ENCODE measurements at places on chromosomes 11 and 22. TPM values are rescaled to one million over a fixed set of nuclear protein-coding genes. Genes with fewer than 3 reads are reported as not detected.

DNA sequence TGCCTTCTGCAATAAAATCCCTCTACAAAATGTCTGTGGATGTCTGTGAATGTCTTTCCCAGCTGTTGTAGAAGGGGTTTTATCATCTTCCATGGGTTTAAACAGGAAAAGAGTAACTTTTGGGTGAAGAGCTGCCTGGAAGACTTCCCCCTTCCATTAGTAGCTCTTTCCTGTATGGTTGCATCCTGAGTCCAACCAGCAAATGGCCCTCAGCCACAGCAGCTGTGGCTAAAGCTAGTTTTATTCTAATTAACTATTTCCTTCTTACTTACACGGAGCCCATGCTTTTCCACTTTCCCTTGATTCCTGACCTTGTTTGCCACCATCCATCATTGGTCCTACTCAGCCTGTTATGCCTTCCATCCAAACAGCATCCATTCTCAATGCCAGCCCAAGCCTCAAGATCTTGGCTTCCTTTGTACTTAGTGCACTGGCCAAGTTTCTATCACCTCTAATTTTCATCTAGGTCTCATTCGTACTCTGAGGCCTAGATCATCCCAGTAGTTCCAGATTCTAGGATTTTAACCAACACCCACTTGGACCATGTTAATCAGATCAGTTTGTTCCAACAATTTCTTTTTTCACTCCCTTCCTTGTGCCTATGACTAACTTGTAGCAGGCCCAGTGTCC is 41.5 kb upstream of the CADM1 start:
- peaks cover 10% of the 10 kb centered on the region for H3K4me1 ChIP-seq
- peaks cover 2% of the 10 kb centered on the region for H3K27me3 ChIP-seq
- H3K36me3 ChIP-seq = no peaks in the 10 kb centered on the region
- no peak overlapping the region for H3K4me3 ChIP-seq

DNA sequence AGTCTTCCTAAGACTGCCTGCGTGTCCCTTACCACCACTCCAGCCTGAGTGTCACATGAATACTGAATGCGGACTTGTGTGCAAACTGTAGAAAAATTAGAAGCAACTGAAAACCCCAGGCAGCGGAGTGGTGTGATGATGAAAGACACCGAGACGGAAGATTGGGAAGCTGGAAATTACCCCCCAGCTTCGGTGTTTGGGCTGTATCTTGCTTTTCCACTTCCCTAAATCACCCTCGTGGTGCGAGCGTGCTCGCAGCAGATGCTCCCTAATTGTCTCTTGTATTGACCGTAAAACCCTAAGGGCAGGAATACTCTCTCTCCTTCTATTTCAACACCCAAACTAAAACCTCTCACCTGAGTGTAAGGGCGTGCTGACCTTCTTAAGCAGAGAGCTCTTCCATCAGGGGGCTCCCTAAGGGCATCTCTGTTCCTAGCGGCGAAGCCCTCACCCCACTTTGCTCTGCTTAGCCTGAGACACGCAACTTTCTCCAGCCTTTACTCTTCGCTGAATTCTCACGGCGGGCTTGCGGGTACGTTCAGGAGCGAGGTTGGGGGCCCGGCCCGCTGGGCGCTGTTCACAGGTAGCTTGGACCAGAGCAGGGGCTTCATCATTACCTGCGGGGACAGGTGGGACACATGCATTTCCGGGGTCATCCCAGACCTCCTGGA is 62.4 kb downstream of the CRYBB2 start:
- H3K4me3 ChIP-seq = peak overlapping the region; percentile 94
- peak; percentile 12 for DNase-seq
- peaks cover 27% of the 10 kb centered on the region for H3K27me3 ChIP-seq

DNA sequence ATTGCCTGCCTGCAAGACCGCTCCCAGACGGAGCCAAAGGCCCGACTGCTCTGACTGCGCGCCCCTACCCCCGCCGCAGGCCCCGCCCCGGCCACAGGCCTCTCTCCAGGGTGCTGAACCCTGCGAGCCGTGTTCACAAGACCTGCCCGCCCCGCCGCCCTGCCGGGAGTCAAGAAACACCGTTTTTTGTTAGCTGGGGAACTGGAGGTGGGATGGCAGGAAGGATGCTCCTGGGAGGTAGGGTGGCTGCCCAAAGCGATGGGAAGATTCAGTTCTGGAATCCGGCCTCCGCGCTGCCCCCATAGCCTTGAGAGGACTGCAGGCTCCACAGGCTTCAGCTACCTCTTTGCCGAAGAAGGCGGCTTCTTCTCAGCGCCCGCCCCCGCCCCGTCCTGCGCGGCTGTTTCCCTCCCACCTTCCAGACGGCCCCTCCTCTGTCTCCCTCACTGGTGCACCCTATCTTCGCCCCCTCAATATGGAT is 2.7 kb upstream of the PDE2A start:
- H3K27me3 ChIP-seq = peaks cover 26% of the 10 kb centered on the region
- H3K27ac ChIP-seq = no peak overlapping the region
- H3K4me1 ChIP-seq = peaks cover 7% of the 10 kb centered on the region
- H3K36me3 ChIP-seq = peaks cover 8% of the 10 kb centered on the region

Gene CRYBB3
- total RNA-seq = 0.97 TPM

- peak overlapping the region; percentile 75 for H3K27ac ChIP-seq
- peaks cover 12% of the 10 kb centered on the region for H3K27me3 ChIP-seq
- peaks cover 79% of the 10 kb centered on the region for H3K36me3 ChIP-seq
- no peak for DNase-seq
- peaks cover 55% of the 10 kb centered on the region for H3K4me1 ChIP-seq
Observed at GRCh38 chr11:128775468-128775867, 81.6 kb downstream of the FLI1 start.

Gene SUN2
- total RNA-seq = 74.4 TPM

DNA sequence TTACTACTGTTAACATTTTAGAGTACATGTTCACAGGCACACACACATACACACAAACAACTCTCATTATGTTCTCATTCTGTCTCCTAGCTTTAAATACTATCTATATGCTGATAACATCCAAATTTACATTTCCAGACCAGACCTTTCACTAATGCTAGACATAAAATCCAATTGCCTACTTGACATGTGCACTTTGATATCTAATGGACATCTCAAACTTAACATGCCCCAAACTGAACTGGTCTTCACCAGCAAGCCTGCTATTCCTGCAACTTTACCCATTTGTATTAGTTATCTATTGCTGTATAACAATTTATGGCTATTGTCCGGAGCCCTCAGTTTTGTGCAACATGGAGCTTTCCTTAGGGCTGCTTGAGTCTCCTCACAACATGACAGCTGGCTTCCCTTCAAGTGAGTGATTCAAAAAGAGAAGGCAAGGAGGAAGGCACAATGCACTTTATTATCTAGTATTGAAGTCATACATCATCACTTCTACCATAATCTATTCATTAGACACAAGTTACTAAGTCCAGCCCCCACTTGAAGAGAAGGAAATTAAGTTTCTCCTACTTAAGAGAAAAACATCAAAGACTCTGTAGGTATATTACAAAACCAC is 3.0 kb downstream of the SLC36A4 start:
- H3K4me3 ChIP-seq = no peak overlapping the region
- H3K27me3 ChIP-seq = peaks cover 8% of the 10 kb centered on the region
- H3K27ac ChIP-seq = no peak overlapping the region
- H3K4me1 ChIP-seq = peaks cover 20% of the 10 kb centered on the region

Gene PANX3
- 0.21 TPM for total RNA-seq

Gene CHADL
- 1.2 TPM for total RNA-seq
